Fibroblast of upper back skin (primary cell): ENCODE measurements at places on chromosomes 5 and 9.

GRCh38 chr5:159286420-159287035 lies 23.4 kb downstream of the UBLCP1 start:
- DNase-seq: peak; percentile 51

GRCh38 chr9:94821098-94821887 lies 94.8 kb downstream of the AOPEP start:
- no peak for DNase-seq

- peak; percentile 30 for DNase-seq
Measured at GRCh38 chr9:110746211-110746930, 77.8 kb downstream of the MUSK start.

GRCh38 chr5:113357696-113358476 lies 76.9 kb downstream of the TSSK1B start:
- DNase-seq: no peak

DNA sequence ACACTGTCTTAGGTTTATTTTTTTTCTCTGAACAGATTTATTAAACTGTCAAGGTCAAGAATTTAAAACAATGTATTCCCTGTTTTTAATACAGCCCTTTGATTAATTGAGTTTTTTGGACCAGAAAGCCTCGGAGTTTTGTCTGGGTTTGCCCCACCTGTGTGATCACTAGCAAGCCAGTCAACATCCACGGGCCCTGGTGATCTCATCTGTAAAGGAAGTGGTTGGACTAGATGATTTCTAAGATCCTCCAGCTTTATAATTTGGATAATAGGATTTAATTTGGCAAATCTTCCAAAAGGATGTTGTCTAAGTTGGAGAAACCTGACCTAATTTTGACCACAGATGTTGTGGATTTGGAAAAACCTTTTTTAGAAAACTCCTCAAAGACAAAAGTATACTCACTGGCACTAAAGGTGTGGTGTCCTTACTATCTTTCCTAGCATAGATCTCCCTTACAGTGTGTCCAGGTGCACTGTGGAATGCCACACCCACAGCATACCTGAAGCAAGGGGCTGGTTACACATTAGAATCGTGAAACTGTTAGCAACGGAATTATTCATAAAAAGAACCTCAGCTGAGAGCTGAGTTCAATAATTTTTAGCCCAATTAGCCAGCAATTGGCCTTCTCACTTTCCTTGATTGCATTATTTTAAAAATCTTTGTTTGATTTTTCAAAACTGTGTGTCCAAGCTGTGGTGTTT lies 195.6 kb upstream of the ELL2 start:
- DNase-seq: no peak
